ENCODE measurements at places on chromosomes 3 and 15.
A peak's percentile ranks its signal among the peaks of the same experiment; 100 is the strongest.

DNA sequence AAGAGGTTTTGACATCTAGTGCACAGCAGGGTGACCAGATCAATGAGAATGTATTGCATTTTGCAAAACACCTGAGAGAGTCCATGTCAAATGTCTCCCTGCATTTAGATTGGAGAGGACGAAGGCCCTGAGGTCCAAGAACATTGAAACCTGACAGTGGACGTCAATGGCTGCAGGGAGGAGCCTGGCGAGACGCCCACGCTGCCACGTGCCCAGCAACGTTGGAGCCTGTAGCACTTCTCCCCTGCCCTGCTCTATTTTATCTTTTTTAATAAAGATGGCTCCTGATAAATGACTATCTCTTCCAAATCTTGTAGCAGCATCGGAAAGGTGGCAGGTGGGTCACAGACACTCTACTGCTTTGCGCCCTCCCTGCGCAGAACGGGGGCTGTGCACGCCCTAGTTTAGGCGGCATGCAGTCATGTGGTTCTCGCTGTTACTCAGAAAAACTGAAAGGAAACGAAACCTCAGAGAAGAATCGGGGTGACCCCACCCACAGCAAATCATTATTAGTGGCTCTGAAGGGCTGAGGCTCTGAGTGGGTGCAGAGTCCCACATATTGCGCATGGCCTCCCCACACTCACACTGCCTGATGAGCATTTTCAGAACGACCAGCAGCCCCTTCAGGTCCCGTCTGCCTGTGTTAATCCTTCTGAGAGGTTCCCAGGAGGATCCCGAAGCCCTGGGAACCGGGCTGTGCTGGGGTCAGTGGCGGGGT, 62.5 kb upstream of the TAMM41 start:
- DNase-seq, result no peak

- DNase-seq, result no peak
These were observed 218.5 kb downstream of the BBX start for GRCh38 chr3:107740992-107741896.

GRCh38 chr3:57770009-57770827, 14.1 kb downstream of the SLMAP start:
- DNase-seq, result no peak

DNA sequence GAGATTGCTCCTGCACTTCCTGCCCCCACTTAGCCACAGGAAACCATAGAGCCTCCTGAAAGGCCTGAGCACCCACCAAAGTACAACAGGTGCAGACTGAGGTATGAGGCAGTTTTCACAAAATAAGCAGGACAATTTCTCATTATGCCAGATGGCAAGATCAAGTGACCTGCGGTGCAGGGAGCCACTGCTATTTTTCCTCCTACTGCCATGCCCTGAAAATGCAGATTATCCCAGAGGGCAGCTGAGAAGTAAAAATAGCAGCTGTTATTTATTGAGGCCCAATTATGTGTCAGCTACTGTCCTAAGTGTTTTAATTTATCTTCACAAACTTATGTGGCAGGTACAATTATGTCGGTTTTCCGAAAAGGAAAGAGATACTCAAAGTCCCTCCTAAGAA, 209.5 kb upstream of the ST8SIA2 start:
- no peak for DNase-seq

- DNase-seq, result no peak
These were observed 39.0 kb downstream of the MYRIP start for GRCh38 chr3:39848365-39848764.

DNA sequence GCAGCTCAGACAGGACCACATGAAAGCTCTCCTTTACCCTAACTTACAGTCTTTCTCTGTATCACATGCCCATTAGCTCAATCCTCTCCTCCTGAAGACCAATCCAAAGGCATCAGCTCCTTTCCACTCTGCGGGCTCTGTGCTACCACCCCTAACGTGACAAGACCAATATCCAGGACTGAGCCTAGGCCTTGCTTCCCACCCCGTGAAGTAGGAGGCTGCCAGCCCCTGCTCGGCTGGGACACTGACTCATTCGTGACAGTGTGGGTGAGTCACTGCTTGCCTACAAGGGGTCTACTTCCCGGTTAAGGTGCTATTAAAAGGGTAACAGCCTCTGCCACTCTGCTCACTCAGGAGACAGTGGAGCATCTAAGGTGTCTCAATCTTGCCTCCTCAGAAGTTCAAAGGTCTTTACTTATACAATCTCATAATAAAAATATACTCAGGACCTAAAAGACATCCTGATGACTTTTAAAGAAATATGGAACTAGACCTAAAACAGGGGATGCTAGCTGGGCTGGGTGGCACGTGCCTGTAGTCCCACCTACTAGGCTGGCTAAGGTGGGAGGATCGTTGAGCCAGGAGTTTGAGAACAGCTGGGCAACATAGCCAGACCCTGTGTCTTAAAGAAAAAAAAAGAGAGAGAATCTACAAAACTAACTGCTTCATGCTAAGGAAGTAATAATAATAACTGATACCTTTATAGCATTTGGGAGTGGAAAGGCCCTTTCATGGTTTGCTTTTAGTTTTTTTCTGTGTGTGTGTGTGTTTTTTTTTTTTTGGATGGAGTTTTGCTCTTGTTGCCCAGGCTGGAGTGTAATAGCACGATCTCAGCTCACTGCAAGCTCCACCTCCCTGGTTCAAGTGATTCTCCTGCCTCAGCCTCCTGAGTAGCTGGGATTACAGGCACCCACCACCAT, 55.0 kb downstream of the TMEM44 start:
- DNase-seq, result peak; percentile 38

DNA sequence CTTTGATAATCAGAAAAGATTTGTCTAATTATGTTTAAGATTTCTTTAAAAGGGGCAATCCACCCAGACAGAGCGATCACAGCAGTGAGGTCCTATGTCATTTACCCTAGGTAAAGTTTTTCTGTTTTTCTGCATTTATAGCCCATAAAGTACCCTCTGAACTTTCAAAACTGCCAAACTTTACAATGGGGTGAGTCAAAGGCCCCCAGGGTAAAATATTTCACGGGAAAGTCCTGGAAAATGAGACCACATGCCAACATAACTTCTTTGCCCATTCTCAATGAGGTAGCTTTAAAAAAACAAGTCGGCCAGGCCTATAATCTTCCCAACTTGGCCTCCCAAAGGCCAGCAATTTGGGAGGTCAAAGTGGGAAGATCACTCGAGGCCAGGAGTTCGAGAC, 53.0 kb downstream of the SUCLG2 start:
- no peak for DNase-seq

GRCh38 chr3:142115867-142116668, 33.3 kb downstream of the TFDP2 start:
- DNase-seq, result no peak

- DNase-seq, result no peak
These were observed 87.2 kb upstream of the TNFAIP8L3 start for GRCh38 chr15:51181905-51182304.

GRCh38 chr3:129940086-129940485, 34.4 kb upstream of the TRH start:
- no peak for DNase-seq

GRCh38 chr3:186277268-186277909, 84.6 kb downstream of the DGKG start:
- DNase-seq, result no peak

DNA sequence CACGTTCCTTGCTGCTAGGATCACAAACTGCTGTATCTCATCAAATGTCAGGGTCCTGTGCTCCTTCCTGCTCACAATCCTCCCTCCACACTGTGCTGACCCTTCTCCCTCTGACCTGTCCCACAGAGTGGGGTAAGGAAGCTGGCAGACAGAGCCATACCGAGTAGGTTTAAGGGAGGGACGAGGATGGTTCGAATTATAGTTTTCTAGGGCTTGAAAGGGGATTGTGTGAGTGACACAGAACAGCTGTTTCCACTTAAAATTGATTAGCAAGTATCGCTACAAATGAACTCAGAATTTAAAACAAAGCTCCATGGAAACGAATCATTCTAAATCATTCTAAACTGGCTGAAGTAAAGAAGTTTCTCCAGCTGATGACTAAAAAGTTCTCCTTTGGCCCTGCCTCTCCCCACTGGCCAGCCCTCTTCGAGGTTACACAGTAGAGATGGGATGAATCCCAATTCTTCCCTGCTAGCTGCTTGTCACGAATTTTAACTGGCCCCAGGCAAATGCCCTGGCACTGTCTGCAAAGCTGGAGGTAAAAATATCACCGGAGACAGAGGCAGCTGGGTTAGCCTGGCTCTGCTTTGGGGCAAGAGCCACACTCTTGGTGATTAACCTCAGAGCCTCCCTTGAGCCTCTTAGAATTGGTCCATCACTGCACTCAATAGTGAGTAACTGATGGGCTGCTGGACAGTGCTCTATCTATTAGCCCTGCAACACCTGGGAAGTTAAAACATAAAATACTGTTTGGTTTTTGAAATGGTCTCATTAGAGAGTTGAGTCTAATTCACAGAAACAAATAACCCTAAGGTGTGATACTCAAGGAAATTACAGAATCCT, 194.9 kb downstream of the CHST2 start:
- no peak for DNase-seq

- no peak for DNase-seq
These were observed 1.7 kb downstream of the ZMAT3 start for GRCh38 chr3:179069762-179070390.

DNA sequence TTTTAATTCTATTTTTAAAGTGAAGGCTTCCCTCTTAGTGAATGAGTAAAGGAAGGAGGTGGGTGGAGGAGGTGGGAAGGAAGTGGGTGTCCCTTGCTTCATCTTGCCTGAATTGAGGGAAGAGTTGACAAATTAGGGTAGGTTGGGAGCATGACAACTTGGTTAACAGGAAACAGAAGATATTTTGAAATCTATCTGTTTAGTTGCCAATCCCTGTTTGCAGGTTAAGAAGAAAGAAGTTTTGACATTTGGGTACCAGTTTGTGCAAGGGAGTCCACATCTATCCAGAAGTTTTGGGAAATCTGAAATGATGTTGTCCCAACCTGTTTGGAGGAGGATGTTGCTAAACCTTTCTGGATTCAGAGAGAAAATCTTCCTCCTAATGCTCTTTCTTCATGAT, 204.1 kb upstream of the SUCLG2 start:
- no peak for DNase-seq

- DNase-seq, result peak; percentile 47
These were observed 737 bp upstream of the ITPR1 start for GRCh38 chr3:4492208-4493013.

GRCh38 chr15:81165535-81165934, 31.1 kb upstream of the IL16 start:
- DNase-seq, result no peak

GRCh38 chr3:83034806-83035703, 1273.6 kb upstream of the GBE1 start:
- DNase-seq, result no peak

DNA sequence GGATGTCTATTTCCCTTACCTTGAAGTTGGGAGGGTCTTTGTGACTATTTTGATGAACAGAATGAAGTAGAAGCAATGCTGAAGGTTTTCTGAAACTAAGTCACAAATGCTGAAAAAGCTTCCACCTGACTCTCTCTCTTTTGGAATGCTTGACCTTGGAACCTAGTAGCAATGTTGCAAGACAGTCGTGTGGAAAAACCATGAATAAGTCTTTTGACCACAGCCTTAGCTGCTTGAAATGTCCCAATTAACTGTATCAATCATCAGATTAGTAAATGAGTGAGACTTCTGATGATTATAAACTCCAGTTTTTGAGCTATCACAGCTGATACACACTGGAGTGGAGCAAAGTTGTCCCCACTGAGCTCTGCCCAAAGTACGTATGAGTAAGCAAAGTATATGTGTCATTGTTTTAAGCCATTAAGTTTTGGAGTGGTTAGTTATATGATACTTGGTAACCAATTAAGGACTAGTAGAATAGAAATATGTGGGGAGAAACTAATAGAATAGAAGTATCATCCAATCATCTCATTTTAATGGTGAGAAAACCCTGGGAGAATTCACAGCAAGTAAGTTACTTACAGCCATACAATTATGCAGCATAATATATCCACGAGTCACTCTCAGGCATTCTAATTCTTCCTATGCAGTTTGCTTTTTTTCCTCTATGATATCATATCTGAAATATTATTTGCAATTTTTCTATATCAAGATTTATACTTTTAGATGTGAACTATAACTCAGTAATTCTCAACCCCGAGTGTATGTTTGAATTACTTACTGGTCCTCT, 1010.6 kb downstream of the ROBO2 start:
- no peak for DNase-seq

GRCh38 chr3:116087426-116087825, 357.9 kb downstream of the LSAMP start:
- DNase-seq, result no peak

DNA sequence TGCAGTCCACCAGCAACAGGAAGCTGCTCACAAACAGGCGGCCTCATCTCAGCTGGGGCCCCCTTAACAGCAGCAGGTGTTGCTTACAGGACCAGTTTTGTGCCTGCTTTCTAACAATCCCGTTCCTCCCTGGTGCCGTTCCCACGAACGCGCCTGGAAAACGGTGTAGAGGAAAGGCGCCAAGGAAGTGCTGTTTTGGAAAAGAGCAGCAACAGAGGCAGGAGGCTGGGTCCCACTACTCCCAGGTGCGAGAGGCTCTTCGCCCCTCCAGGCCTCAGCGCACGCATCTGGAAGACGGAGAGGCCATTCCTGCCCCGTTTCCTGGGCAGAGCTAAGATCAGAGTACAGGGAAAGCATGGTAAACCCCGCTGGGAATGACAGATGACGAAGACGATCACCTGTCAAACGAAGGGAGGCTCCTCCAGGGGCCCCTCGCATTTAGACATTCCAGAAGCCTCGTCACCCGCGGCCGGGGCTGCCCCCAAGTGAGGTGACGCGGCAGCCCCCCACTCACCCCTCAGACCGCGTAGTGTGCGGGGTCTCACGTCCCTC, 603 bp downstream of the SCAPER start:
- DNase-seq, result peak; percentile 15

- DNase-seq, result no peak
These were observed 33.1 kb downstream of the CP start for GRCh38 chr3:149188494-149188893.

DNA sequence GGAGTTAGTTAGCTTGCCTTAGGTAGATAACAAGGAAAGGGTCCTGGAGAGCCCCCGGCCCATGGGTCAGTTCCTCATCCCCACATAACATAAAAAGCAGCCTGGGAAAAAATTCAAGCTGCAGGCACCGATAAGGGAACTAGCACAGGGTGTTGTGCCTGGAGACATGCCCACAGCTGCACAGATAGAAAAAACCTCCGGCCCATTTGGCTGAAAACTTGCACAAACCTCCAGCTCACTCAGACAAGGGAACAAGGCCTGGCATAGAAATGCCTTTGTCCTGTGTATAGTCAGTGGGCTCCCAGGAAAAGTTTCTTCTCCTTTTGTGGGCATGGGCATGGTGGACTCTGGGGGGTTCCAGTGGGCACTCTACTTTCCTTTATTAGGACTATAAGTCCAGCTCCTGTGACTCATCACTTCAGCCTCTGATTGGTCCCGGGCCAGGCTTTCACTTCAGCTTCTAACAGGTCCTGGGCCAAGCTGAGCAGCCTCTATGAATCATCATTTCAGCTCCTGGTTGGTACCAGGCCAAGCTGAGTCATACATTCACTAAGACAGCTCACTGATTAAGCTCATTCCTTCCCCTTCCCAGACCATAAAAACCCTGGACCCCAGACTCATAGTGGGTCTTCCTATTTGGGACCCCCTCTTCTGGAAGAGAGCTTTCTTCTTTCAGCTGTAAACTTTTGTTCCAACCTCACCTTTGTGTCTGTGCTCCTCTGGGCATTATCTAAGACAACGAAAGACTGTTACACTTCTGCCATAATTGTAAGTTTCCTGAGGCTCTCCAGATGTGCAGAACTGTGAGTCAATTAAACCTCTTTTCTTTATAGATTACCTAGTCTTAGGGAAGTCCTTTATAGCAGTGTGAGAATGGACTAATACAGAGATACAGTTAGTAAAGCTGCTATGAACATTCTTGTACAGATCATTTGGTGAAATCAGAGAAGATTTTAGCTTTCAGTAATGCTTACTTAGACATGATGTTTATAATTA, 348.0 kb upstream of the DPPA4 start:
- DNase-seq, result no peak

- no peak for DNase-seq
These were observed 78.7 kb downstream of the SLC9A9 start for GRCh38 chr3:143769616-143770015.

All from CD4-positive, alpha-beta T cell treated with Interleukin-4 for 1 hour (primary cell).